ENCODE measurements at places on chromosomes 4 and X.

GRCh38 chr4:93814141-93814540 lies 14.4 kb upstream of the ATOH1 start:
- no peak for DNase-seq

DNA sequence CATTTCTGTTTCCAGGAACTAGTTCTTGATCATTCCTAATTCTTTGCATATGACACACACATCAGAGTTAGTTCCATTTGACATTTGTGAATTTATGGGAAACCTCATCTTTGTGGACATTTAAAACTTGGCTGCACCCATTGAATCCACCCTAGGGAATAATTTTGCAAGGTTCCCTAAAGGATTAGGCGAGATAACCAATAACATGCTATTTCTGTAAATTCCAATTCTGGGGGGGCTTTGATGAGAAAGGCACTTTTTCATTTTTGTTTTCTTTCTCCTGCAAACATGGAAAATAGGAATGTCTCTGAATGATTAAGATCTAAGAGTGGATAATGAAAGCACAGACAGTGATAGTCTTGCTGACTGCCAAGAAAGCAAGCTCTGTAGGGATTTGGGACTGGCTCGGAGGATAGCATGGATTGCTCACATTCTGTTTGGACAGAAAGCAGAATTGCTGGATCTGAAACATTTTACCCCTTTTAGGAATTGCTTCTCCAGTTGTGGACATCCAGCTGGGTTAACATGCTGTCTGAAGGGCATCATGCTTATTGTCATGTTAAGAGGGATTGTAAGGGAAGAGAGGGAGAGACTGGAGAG lies 145.1 kb downstream of the NHS start:
- DNase-seq: no peak

- DNase-seq: no peak
Measured at GRCh38 chr4:161320377-161320776, 843.4 kb downstream of the FSTL5 start.

DNA sequence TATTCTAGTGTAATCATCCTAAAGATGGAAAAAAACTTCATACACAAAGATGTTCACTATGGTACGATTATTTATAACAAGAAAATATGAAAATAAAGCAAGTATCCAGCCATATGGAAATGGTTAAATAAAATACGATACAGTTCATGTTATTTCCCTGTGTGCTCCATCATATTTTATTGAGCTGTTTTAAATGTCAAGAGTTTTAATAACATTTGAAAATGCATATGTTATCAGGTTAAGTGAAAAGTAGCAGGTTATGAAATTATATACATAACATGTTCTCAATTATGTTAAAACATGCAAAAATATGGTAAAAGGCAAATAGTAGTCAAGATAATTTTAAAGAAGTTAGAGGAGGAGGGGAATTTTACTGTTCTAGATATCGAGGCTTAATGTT lies 192.0 kb downstream of the HNRNPD start:
- DNase-seq: no peak

DNA sequence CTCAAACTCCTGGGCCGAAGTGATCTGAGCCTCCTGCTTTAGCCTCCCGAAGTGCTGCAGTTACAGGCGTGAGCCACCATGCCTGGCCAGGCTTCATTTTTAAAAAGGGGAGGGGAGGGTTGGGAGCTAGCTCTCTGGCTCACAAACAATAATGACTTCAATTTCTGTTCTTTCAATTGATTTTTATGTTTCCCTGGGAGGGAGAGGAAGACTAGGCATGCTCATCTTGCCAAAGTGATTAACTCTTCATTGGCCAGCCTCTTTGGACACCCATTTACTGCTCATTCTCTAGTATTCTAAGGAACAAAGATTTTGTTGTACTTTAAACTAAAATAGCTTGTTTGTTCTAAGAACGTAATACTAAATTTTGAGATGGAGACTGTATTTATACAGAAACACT lies 43.4 kb upstream of the TRIM2 start:
- peak; percentile 19 for DNase-seq

GRCh38 chr4:154858166-154858565 lies 77.1 kb downstream of the RBM46 start:
- no peak for DNase-seq

DNA sequence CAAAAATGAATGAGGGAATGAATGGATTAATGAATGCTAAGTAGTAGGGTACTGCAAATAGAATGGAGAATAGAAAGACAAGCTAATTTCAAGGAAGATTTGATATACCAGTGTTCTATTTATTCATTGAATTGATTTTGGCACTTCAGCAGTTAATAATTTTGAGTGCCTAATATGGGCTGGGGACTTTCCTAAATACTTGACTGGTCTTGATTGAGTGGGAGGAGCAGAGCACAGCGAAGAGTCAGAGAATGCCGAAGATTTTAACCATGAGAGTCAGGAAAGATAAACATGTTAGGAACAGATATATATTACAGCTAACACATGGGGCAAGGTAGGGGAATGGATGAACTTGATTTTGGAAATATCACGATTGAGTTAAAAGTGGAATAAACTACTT lies 10.6 kb downstream of the IL15 start:
- DNase-seq: no peak

- peak; percentile 15 for DNase-seq
Measured at GRCh38 chrX:102651242-102652011, at the start of gene GPRASP1. Gene GPRASP1, plus strand, starts transcription at chrX:102651483. Its CDS starts 2,431 bp downstream, at chrX:102653914.

DNA sequence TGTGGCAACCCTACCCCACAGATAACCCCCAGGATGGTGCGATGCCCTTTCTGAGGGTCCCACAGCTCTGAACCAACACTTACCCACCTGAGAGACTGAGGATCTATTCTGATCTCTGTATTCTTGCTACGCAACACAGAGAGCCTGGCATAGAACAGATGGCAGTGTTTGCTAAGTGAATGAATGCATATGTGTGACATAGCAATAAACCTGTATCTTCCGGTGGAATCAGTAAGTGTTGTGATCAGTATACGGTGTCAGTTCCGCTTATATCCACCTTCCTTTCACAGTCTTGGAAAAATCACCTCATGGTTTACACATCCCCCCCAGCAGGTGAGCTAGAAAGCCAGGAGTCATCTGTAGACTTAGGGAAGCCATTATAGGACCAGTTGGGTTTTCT lies 5.9 kb upstream of the HSD17B10 start:
- no peak for DNase-seq

- no peak for DNase-seq
Measured at GRCh38 chrX:112849016-112849415, 8.4 kb upstream of the AMOT start.

- no peak for DNase-seq
Measured at GRCh38 chr4:107248571-107248970, 212.5 kb upstream of the DKK2 start.

DNA sequence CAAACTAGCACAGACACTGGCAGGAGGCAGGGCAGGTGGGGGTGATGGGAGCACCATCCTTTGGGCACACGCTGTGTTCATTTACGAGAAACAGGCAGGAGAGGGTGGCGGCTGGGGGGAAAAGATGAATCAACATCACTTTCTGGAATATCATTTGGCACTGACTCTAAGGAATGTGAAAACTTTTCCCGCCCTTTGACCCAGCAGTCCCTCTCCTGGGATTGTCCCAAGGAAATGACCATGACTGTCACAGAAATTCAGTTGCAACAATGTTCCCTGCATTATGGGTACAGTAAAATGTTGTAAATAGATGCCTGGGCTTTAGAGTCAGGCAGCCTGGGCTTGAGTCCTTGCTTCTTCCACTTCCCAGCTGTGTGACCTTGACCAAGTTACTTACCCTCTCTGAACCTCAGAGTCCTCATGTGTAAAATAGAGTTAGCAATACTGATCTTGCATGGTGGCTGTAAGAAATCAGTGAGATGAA lies 58.6 kb downstream of the ABLIM2 start:
- DNase-seq: no peak

GRCh38 chrX:78958419-78959116 lies 13.4 kb downstream of the P2RY10 start:
- no peak for DNase-seq

DNA sequence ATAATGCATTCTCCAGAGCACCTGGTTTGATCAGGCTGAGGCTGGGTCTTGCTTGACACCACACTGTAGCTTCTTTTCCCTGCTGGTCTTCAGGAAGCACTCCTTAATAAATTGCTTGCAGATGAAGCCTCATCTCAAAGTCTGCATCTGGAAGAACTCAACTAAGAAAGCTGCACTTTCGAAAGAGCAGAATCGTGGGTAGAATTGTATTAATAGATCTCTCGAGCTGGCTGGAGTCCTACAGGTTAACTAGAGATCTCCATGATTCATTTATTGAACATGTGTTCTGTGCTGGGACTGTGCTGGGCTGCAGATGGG lies 152.7 kb downstream of the STK32B start:
- no peak for DNase-seq

DNA sequence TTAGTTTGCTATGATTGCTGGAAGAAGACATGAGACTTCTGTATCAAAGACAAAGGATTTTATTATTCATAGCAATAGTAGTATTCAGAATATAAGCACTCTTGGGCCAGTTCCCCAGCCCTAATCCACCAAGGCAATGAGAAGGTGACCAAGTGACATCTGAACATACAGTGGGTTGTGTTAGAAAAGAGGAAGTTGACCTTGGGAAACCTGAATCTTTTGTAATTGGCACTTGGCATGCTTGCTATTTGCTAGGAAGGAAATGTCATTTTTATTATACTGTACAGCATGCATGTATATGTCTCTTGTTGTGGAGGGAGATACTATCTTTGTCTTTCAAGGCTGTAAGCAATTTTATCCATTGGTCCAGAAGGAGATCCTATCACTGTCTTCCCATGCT lies 216.1 kb upstream of the FAT1 start:
- no peak for DNase-seq

GRCh38 chr4:4689694-4690440 lies 148.0 kb upstream of the STX18 start:
- no peak for DNase-seq

DNA sequence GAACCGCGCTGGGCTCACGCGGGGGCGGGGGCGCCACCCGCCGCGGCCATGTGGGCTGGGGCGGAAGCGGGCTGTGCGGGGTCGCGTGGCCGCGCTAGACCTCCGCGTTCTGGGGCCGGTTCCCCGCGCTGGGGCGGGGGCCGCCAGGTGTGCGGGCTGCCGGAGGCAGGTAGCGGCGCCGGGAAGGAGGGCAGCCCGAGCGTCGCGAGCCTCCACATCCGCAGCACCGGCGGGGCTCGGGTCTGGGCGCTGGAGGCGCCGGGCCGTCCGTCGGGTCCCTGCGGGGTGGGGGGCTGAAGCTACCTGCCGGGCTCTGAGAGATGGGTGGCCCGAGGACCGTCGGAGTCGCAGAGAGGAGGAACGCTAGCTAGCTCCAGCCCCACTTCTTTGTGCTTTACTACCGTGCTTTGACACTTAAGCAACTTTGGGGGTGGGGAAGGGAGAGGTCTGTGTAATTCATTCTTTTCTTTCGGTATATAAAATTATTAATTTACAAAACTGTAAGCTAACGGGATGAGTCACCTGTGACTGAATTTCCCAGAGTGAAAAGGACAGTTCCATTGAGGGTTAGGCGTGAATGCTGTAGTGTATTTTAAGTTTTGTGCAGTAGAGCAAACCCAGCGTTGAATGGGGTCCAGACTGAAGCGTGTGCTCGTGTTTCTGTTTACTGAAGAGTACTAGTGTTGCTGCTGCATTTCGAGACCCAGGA lies 689 bp downstream of the METAP1 start:
- DNase-seq: no peak

DNA sequence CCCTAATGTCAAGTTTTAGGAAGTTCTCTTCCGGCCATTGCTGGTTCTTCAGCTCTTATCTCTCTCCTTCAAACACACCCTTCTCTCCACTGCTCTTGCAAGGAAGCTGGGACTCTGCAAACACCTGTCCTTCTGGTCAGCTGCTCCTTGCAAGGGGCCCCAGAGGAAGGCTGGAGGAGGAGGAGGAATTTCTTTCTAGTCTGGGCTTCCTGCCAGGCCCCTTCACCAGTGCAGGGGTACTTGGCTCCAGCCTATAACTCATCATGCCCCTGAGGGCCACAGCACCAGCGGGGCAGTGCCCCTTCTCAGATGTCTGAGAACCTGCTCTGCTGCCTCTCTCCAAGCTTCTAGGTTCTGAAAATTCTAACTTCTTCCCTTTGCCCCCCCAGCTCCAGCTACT lies 46.7 kb downstream of the REELD1 start:
- no peak for DNase-seq

- no peak for DNase-seq
Measured at GRCh38 chr4:26525771-26526150, 35.5 kb upstream of the CCKAR start.

GRCh38 chr4:19152264-19152663 lies 1099.4 kb upstream of the SLIT2 start:
- DNase-seq: no peak

DNA sequence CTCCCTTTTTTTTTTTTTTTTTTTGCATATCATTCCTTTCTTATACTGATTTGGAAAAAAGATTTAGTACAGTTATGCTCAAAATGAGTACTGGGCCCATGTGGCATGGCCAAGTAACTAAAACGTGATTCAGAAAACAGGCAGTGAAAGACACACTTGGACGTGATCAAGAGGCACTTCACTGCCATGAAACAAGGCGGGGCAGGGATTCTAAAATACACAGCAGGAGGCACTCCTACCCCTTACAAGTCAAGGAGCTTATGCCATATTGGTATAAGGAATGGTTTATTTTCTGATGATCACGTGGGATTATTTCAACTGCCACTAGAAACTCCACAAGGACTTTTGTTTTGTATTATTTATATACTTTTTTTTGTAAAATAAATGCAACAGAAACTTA lies 72.0 kb downstream of the CHST7 start:
- no peak for DNase-seq

DNA sequence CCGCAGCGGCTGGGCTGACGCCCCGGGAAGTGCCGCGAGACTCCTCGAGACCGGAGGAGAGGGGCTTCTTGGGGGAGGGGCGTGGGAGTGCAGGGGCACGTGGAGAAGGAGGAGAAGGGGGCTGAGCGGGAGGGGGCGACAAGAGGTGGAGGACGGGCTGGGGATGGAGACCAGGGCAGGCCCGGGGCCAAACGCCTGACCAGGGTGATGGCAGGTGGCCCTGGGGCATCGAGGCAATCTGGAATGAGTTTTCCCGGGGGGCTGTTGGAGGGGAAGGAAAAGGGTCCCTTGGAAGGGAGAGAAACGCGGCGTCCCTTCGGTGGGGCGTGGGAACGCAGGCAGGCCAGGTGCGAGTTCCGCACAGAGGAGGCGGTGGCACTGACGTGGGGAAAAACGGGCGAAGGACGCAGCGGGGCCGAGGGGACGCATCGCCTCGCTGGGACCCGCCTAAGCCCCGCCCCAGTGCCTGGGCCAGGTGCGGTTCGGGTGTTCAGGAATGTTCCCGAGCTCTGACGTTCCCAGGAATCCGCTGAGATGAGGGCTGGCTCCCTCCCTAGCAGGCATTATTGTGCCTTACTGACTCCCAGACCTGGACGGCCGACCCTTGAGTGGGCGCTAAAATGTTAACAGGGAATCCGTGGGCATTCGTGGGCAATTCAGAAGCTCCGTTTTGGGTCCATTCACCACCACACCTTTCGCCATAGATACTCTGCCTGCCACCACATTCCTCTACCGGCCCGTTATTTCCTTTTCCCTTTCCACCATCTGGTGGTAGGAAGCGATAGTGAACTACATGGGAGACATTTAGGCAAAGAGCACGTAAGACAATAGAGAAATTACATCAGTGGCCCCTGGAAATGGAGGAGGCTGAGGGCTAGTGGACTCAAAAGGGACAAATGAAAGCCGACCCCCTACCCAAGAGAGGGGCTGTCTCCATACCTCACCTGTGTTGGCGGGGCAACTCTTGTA lies 795 bp upstream of the SH3KBP1 start:
- no peak for DNase-seq
